ENCODE measurements at places on chromosomes 12 and 14.

DNA sequence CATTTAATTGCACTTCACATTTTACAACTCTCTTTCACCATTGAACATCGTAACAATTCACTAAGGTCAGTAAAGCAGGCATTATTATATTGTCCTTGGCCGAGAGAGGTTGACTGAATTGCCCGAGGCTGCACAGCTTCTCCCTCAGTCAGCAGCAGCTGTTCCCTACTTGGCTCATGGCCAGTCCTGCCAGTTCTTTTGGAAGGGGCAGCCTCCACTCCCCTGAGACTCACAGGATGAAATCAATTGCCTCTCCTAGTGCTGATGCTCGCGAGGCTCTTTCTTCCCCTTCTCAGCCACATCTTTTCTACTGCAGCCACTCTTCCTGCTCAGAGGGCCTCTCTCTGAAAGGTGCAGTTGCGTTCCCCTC is 79.9 kb upstream of the KCNA1 start:
- DNase-seq = no peak

- no peak for DNase-seq
Measured at GRCh38 chr12:47547077-47547476, 158.8 kb downstream of the RPAP3 start.

- DNase-seq = no peak
Measured at GRCh38 chr12:6536894-6537579, 2.7 kb downstream of the GAPDH start.

- DNase-seq = no peak
Measured at GRCh38 chr12:52312086-52312485, 9.1 kb downstream of the KRT83 start.

GRCh38 chr14:69323999-69324282 is 64.0 kb downstream of the GALNT16 start:
- no peak for DNase-seq

DNA sequence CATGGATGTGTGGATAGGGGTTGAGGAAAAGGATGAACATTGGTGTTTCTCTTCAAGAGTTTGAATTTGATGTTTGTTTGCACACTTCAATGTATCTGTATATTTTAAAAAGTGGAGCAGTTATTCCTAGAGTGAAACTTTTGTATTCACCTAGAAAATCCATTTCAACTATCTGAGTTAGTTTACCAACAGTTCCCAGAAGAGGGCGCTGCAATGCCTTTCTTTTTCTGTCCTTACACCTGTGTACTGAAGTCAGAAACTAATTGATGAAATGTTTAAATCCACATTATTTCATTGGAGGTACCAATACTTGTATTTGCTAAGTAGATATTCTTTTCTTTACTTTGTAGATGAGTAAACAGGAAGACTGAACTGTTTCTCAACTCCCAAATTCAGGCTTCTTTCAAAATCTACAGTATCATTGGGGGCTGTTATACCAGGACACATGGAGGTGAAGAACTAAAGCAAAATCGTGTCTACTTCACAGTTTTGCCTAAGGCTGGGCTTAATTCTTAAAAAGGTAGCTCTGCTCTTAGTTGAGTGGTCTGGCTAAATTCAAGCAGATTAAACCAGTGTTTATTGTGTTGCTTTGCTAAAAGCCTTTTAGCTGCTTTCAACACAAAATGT is 26.6 kb upstream of the KLRB1 start:
- DNase-seq = no peak

DNA sequence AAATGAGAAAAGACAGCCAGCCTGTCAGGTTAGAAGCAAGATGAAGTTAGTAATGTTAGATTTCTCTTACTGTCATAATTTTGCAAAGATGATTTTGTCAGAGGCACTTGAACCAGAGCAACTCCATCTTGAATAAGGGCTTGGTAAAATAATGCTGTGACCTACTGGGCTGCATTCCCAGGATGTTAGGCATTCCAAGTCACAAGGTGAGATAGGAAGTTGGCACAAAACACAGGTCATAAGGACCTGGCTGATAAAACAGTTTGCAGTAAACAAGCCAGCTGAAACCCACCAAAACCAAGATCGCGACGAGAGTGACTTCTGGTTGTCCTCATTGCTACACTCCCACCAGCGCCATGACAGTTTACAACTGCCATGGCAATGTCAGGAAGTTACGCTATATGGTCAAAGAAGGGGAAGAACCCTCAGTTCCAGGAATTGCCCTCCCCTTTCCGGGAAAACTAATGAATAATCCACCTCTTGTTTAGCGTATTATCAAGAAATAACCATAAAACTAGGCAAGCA is 1313.5 kb upstream of the TMEM132C start:
- DNase-seq = no peak

GRCh38 chr14:67987606-67988005 is 168.0 kb downstream of the RAD51B start:
- no peak for DNase-seq

GRCh38 chr14:43981135-43981768 is 525.8 kb downstream of the FSCB start:
- DNase-seq = no peak

DNA sequence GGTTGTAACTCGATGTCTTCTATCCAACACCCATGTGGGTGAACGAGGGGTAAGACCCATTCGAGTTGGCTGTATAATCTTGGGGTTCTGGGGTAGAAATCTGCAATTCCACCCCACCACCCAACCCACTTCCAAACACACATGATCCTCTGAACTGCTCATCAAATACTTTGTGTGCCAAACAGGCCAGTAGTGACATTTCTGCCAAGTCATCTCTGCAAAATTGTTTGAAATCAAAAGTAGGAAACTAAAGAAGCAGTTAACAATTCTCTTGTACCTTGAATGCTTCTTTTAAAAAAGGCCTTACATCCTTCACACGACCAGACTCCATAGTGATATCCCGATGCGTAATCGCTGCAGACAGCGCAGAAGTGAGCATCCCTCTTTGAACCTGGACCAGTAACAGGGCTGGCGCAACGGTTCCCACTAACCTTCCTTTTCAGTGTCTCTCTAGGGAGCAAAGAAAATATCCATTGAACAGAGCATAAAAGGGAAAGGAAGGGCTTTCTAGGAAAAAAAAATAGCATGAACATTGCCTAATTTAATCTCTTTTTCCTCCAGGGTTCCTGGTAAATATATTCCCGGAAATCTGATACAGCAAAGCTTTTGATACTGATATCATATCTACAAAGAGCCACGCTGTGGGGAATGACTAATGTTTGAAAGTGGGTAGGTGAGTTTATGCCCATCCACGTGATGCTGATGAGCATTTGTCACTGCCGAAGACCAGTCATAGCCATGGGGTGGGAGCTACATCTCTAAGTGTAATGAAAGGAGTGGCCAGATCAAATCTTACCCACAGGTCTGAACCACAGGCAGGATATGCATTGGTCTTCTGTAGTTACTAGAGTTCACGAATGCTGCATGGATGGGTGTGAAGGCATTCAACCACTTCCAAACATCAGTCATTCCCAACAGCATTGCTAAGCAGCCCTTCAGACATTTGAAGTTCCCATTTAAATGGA is 14.2 kb downstream of the ESR2 start:
- DNase-seq = no peak

- DNase-seq = no peak
Measured at GRCh38 chr12:127176804-127177203, 1090.2 kb upstream of the TMEM132C start.

- no peak for DNase-seq
Measured at GRCh38 chr12:23132357-23132756, 507.4 kb downstream of the ETNK1 start.

GRCh38 chr12:13119826-13120225 is 16.4 kb upstream of the GSG1 start:
- DNase-seq = no peak

- no peak for DNase-seq
Measured at GRCh38 chr14:99274346-99275221, 2.6 kb upstream of the BCL11B start.

DNA sequence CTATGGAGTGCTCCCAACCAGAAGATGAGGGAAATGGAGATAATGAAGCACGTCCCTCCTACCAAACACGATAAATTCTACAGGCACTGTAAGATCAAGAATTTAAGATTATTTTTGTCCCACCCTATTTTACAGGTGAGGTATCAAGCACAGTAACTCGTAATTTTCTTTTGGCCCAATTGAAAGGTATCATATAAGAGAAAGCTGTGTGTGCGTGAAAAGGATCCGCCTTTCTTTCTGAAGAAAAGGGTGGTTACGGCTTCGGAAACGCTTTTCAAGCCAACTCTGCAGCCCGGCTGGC is 733 bp upstream of the KLHDC2 start:
- no peak for DNase-seq

DNA sequence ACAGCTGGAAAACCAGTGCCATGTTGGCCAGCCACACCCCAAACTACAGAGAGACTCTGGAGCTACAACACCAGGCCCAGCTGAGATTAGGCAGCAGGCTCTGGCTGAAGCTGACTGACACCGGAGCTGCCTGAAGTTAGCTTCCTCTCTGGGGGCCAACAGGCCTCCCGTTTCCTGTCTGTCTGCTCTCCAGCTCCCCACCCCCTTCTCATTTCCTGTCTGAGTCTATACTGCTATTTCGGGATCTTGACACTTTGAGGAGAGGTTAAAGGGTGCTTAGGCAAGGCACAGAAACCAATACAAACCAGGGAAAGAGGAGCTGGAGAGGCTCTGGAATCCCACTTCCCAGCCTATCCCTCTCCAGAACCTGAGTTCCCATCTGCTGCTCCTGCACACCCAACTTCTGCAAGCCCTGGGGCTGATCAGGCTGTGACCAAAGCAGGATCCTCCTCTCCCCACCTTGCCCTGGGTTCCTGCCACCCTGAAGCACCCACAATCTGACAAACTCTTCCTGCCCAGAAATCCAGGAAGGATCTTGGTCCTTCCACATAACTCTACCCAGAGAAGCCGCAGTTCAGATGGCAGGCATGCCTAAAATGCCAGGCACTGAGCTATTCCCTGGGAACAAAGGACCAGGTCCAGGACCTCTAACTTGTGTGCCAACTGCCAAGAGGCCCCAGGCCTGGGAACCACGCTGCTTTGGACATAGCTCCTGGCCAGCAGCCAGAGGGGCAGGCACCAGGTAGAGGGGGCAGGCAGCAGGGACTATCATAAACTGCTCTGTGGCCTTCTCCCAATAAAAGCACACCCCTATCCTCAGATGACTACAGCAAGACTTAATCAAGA is 39.9 kb downstream of the PRPF40B start:
- no peak for DNase-seq

- no peak for DNase-seq
Measured at GRCh38 chr14:30330445-30330844, 228.5 kb upstream of the G2E3 start.

DNA sequence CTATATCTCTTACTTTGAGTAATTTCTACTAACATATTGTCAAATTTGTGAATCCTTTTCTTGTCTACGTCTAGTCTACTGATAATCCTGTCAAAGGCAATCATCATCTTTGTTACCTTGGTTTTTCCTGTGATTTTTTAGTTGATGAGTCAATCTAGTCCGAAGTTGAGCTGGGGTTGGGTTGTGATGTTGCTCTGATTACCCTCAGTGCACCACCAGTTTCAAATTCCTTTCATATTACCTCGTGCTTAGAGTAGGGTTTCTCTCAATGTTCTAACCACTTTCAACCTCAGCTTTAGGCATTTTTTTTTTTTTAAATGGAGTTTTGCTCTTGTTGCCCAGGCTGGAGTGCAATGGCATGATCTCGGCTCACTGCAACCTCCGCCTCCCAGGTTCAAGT is 186.8 kb downstream of the BTG1 start:
- no peak for DNase-seq

DNA sequence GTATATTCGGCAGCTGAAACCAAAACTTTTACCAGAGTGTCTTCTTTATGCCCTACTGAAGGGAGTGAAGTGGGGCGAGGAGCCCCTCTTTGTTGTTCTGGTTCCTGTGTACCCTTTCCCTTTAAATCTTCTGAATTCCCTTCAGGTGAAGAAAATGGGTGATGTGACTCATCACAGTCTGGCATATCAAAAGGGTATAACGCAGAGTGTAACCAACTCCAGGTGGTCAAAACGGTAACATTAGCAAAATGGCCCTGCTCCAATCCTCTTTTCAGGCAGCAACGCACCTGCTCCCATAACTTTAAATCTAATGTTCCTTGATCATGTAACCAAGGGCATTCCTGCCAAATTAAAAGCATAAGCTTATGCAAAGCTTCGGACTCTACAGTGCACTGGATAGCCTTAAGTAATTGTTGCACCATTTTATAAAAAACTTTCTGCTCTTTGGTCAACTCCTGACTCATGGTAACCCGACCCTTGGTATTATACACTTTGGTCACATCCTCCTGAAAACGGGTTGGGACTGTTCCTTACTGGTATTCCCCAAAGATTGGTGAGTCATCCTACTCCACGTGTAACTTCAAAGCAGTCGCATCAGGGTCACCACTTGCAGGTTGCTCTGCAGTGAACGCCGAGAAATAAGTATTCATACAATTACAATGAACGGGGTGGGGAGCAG is 83.1 kb downstream of the KCNMB4 start:
- DNase-seq = no peak

- DNase-seq = no peak
Measured at GRCh38 chr14:50397390-50398188, 908 bp upstream of the CDKL1 start.

DNA sequence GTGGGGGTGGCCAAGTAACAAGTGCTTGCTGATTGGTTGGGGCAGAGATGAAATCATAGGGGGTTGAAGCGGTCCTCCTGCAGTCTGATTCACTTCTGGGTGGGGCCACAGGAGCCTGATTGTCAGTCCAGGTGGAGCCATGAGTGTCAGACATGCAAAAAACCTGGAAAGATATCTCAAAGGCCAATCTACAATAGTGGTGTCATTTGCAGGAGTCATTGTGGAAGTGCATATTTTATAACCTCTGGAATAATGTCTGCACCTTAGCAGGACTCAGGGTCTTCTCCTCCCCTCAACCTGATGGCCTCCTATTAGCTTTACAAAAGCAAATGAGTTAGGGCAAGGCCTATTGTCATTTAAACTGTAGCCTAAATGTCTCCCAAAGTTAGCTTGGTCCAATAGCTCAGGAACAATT is 241.4 kb downstream of the NUAK1 start:
- no peak for DNase-seq

GRCh38 chr12:2058837-2059236 is 6.0 kb downstream of the CACNA1C start:
- DNase-seq = no peak

DNA sequence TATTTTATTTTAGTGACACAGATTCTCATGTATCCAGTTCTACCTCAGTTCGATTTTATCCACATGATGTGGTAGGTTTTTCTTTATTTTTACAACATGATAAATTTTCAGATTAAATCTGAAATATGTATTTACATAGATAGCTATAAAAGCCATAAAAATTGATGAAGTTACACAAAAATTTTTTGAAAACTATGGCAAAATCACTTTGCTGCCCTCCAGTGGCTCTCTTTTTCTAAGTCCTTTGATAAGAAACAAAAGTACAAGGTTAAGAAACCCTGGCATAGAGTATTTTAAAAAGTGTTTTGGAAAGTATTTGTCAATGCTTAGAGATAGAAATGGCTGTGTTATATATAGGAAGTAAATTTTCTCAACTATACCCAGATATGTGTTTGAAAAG is 104.2 kb downstream of the PCNX1 start:
- no peak for DNase-seq

- no peak for DNase-seq
Measured at GRCh38 chr14:95784137-95784536, 70.2 kb upstream of the TCL1A start.

DNA sequence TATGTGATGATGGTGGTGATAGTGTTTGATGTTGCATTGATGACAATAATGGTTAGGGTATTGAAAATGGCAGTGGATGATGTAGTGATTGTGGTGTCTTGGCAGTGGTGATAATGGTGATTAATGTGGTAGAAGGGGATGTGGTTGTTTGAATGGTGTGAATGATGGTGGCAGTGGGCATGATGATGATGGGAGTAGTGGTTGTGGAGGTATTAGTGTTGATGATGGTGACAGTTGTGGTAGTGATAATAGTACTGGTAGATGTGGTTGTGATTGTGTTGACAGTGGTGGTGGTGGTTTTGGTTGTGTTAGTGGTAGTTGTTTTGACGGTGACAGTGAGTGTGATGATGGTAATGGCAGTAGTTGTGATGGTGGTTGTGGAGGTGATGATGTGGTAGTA is 1049.0 kb downstream of the VRK1 start:
- DNase-seq = no peak
